ENCODE measurements at places on chromosomes 2 and 18. TPM values are rescaled to one million over a fixed set of nuclear protein-coding genes. Genes with fewer than 3 reads are reported as not detected.
A peak's percentile ranks its signal among the peaks of the same experiment; 100 is the strongest.

Gene MAL
- 13.6 TPM for total RNA-seq

Gene STON1
- 17.6 TPM for total RNA-seq

Gene SANBR
- total RNA-seq = 13.8 TPM

DNA sequence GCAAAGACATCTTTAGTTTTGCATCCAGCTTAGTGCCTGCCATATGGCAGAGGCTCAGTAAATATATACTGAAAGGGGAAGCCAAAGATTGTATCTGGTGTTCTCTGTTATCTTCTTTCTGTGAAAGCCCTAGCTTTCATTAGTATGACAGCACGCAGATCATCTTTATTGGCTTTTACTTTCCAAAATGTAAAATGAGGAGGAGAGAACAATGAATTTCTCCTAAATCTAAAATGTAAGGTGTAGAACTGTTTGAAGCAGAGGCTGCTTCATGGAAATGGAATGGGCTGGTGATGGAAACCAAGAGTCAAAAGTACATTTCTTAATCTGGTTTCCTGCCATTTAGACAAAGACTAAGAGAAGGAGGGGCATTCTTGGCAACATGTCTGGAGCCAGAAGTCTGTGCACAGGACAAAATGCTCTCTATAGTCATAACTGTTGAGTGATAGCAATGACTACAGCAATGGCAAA, 1029.9 kb upstream of the PIK3C3 start:
- DNase-seq = no peak
- no peaks in the 10 kb centered on the region for H3K4me1 ChIP-seq
- no peaks in the 10 kb centered on the region for H3K27me3 ChIP-seq
- H3K36me3 ChIP-seq = no peaks in the 10 kb centered on the region
- H3K27ac ChIP-seq = no peak overlapping the region
- H3K4me3 ChIP-seq = no peak overlapping the region

- no peak overlapping the region for H3K27ac ChIP-seq
- DNase-seq = peak; percentile 34
- no peaks in the 10 kb centered on the region for H3K27me3 ChIP-seq
- H3K36me3 ChIP-seq = no peaks in the 10 kb centered on the region
- no peak overlapping the region for H3K4me3 ChIP-seq
Measured at GRCh38 chr2:240614391-240614790, 10.9 kb upstream of the GPR35 start.

DNA sequence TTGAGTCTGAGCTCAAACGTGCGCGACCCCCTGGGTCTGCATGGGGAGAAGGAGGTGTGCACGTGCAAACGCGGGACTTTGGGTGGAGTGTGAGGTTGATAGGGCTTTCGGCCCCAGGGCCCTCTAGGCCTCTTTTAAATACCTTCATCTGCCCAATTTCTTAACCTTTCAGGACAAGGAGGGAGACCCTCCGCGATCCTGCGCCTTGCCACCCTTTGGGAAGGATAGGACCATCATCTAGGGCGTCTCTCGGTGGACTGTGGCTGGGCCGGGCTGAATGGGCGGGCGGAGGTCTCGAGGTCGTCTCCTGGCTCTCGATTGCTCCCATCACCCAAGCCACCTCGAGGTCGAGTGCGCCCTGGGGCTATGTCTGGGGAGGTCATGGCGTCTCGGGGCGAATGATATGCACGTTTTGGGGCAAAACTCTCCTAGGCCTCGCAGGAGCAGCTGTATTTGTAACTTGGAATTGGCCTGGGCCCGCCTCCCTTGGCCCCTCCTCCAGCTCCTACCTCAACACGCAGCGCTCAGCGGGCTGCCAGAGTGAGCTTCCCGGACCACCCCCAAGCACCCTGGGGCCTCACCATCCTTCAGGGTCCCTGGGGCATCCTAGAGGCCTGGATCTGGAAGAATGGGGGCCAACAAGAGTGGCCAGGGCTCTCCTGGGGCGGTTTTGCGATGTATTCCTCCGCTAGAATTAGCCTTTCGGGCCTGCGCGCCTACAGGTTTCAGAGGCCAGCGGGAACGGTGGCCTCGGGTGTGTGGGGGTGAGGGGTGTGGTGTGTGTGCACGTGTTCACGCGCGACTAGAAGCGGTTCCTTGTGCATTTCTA, 8.7 kb upstream of the SIX3 start:
- peaks cover 100% of the 10 kb centered on the region for H3K27me3 ChIP-seq
- H3K4me3 ChIP-seq = no peak overlapping the region
- no peaks in the 10 kb centered on the region for H3K36me3 ChIP-seq
- H3K27ac ChIP-seq = no peak overlapping the region
- no peak for DNase-seq

- H3K4me3 ChIP-seq = no peak overlapping the region
- no peak overlapping the region for H3K27ac ChIP-seq
- no peak for DNase-seq
- peaks cover 21% of the 10 kb centered on the region for H3K4me1 ChIP-seq
Measured at GRCh38 chr2:97967931-97968627, 27.7 kb downstream of the TMEM131 start.

DNA sequence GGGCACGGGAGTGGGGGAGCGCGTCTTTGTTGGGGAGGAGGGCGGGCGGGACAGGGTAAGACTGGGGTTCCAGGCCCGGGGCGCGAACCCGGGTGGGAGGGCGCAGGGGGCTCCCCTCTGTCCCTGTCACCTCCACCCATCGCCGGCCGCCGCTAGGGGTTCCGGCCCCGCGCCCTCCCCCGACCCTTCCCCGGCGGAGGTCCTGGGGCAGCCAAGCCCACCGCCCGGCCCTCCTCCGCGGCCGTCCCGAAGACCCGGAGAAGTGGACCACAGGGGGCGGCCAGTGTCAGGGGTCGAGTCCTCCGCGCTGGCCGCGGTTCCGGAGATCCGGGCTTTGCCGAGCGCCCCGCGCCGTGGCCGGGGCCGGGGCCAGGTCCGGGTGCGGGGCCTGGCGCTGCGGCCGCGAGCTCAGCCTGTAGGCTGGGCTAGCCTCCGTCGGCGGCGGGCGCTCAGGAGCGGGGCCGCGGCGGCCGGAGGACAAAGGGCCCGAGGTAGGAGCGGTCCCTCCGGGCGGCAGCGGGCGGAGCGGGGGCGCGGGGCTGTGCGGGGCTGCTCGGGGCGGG, 16.6 kb upstream of the E2F6 start:
- H3K36me3 ChIP-seq = no peaks in the 10 kb centered on the region
- peaks cover 12% of the 10 kb centered on the region for H3K4me1 ChIP-seq
- peak; percentile 62 for DNase-seq
- peak overlapping the region; percentile 9 for H3K4me3 ChIP-seq
- H3K27ac ChIP-seq = no peak overlapping the region

- DNase-seq = no peak
- no peak overlapping the region for H3K4me3 ChIP-seq
- H3K4me1 ChIP-seq = no peaks in the 10 kb centered on the region
- no peak overlapping the region for H3K27ac ChIP-seq
- no peaks in the 10 kb centered on the region for H3K27me3 ChIP-seq
Measured at GRCh38 chr18:25329783-25330182, 22.2 kb downstream of the ZNF521 start.

GRCh38 chr18:48944634-48945033, 6.1 kb downstream of the SMAD7 start:
- DNase-seq = no peak
- H3K4me1 ChIP-seq = peaks cover 70% of the 10 kb centered on the region
- peak overlapping the region; percentile 97 for H3K27ac ChIP-seq
- peaks cover 57% of the 10 kb centered on the region for H3K36me3 ChIP-seq
- H3K27me3 ChIP-seq = no peaks in the 10 kb centered on the region

- no peak overlapping the region for H3K27ac ChIP-seq
- peaks cover 31% of the 10 kb centered on the region for H3K4me1 ChIP-seq
- DNase-seq = no peak
Measured at GRCh38 chr18:3268306-3268705, 6.4 kb downstream of the MYL12B start.

GRCh38 chr18:22469061-22469734, 51.5 kb upstream of the CTAGE1 start:
- H3K27me3 ChIP-seq = no peaks in the 10 kb centered on the region
- H3K36me3 ChIP-seq = no peaks in the 10 kb centered on the region
- H3K4me1 ChIP-seq = peaks cover 38% of the 10 kb centered on the region
- no peak for DNase-seq

GRCh38 chr2:135709992-135710391, 31.7 kb upstream of the UBXN4 start:
- H3K36me3 ChIP-seq = no peaks in the 10 kb centered on the region
- H3K4me3 ChIP-seq = no peak overlapping the region
- H3K27me3 ChIP-seq = no peaks in the 10 kb centered on the region
- DNase-seq = no peak

- DNase-seq = no peak
- H3K36me3 ChIP-seq = no peaks in the 10 kb centered on the region
- H3K27me3 ChIP-seq = no peaks in the 10 kb centered on the region
- no peak overlapping the region for H3K4me3 ChIP-seq
Measured at GRCh38 chr2:214217599-214217998, 193.3 kb upstream of the VWC2L start.

Data from left lung (tissue), 14 donors.